T-helper 2 cell (primary cell): ENCODE measurements at places on chromosomes 7 and 10.

- no peak for DNase-seq
These were observed 57.1 kb downstream of the DMBT1 start for GRCh38 chr10:122617476-122618270.

GRCh38 chr10:15719899-15720634 lies at the start of gene ITGA8:
ITGA8 (minus strand) TSS chr10:15719922; CDS start chr10:15719771, 151 bp downstream.
- peak; percentile 59 for DNase-seq

DNA sequence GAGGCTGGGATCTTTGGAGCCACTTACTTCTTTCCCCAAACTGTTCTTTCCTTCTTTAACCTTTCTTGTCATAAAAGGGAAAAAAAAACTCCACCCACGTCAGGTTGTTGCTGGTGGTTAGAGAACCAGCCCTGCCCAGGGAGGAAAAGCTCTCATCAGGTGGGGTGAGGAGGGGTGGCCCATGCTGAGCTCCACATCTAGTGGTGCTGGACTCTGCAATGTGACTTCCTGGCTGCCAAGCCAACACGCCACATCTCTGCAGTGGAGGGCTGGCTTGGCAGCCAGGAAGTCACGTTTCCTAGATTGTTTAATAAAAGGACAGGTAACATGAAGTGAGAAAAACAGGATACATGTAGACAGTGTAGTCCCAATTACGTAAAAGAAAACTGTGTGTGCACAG lies 37.4 kb downstream of the WIPF3 start:
- DNase-seq = no peak

DNA sequence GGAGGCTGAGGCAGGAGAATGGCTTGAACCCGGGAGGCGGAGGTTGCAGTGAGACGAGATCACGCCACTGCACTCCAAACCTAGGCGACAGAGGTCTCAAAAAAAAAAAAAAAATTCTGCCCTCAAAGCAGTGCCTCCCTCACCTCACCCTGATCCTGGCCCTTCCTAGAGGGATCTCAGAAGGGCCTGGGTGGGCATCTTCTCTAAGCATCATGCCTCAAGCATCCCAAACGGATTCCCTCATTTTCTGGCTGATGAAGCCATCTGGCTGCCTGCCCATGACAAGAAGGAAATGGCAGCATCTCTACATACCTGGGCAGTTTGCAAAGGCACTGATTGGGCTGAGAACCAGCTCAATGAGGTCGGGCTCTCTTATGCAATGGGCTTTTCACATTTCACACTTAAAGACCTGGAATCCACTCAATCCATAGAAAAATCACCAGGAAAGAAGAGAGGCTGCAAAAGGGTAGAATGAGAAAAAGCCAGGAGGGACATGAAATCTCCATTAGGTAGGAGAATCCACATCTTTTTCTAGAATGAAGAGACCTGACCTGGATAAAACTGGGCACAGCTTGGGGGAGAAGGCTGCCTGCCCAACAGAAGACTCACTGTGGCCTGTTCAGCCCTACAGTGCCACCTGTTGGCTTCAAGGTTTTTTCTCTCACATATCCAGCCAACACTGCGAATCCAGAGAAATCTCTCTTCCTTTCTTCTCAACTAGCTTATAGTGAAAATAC lies 48.1 kb downstream of the PDLIM1 start:
- DNase-seq = no peak

DNA sequence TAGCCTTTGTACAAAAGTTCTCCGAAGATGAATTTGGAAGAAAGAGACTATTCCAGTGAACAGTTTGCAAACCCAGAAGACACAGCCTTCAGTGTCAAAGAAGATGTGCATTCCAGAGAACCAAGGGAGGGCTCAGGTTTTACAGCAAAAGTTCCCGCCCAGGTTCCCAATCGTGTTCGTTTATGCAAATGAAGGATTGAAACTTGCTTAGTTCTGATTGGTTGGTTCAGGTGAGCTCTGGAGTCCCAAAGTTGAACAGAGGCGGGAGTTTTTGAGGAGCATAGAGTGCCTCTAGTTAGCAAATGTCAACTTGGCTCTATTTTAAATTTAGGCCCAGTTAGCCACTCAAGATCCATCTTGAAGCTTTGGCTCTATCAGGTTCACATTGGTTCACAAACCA lies 51.3 kb downstream of the TMEM270 start:
- no peak for DNase-seq
